ENCODE measurements at places on chromosomes 3 and 15.

GRCh38 chr15:64209680-64210334, 47.0 kb upstream of the PPIB start:
- DNase-seq: no peak

DNA sequence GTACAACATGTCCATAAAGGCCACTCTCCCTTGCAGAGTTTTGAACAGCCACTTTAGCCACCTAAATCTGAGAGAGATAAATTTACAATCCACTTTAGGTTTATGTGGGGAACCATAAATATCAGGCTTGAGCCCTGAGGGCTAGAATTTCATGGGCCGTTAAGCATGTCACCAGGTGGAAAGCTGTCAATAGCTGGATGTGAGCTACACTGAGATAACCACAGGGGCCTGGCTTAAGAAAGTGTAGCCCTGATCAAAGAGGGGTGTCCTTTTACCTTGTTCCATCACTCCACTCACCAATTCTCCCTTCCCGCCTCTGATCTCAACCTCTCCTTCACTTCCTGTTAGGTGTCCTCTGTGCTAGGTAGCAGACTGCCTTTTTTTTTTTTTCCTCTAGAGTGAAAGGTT, 172.8 kb upstream of the ICE2 start:
- DNase-seq: no peak

- no peak for DNase-seq
Observed at GRCh38 chr15:51403072-51403878, 61.8 kb downstream of the GLDN start.

DNA sequence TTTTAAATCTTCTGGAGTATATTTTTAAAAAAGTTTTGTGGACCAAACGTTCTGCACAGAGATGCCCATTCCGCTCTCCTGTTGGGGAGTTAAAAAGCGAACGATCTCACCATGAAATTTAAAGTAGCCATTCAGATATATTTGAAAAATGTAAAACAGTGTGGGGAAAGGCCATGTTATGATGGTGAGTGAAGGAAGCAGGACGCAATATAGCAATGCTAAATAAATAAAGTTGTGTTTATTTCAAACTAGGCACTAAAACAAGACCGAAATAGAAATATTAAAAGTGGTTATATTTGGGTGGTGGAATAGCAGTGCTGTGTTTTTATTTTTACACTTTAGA, 327 bp upstream of the CCDC13 start:
- DNase-seq: no peak

GRCh38 chr3:55484191-55484689, 2.9 kb downstream of the WNT5A start:
- no peak for DNase-seq

All from mesenteric fat pad (tissue), 1 donor.